ENCODE measurements at places on chromosomes 1 and 21. TPM values are rescaled to one million over a fixed set of nuclear protein-coding genes. Genes with fewer than 3 reads are reported as not detected.

MAGOH gene
- polyA plus RNA-seq, result 83.3 TPM

FYB2 gene
- not detected for polyA plus RNA-seq

LCE1D gene
- polyA plus RNA-seq, result not detected

SDC3 gene
- 27.3 TPM for polyA plus RNA-seq

FCAMR gene
- polyA plus RNA-seq, result 6.0 TPM

SPRR2A gene
- 0.57 TPM for polyA plus RNA-seq

ILDR2 gene
- 14.9 TPM for polyA plus RNA-seq

SPEN gene
- 64.7 TPM for polyA plus RNA-seq

FALEC gene
- polyA plus RNA-seq, result 0.50 TPM

CLDN14 gene
- polyA plus RNA-seq, result 6.1 TPM

PODN gene
- 3.2 TPM for polyA plus RNA-seq

GNAI3 gene
- 12.2 TPM for polyA plus RNA-seq

DIO1 gene
- 4.3 TPM for polyA plus RNA-seq

COL8A2 gene
- polyA plus RNA-seq, result 44.0 TPM

NGF gene
- polyA plus RNA-seq, result 6.0 TPM

DNAJC28 gene
- 2.0 TPM for polyA plus RNA-seq

CD2 gene
- polyA plus RNA-seq, result 0.60 TPM

NBPF4 gene
- polyA plus RNA-seq, result not detected

ENAH gene
- 71.9 TPM for polyA plus RNA-seq

TSPAN1 gene
- 79.3 TPM for polyA plus RNA-seq

GRCh38 chr1:3417934-3418333 lies 36.5 kb upstream of the ARHGEF16 start:
- no peak for DNase-seq

DNA sequence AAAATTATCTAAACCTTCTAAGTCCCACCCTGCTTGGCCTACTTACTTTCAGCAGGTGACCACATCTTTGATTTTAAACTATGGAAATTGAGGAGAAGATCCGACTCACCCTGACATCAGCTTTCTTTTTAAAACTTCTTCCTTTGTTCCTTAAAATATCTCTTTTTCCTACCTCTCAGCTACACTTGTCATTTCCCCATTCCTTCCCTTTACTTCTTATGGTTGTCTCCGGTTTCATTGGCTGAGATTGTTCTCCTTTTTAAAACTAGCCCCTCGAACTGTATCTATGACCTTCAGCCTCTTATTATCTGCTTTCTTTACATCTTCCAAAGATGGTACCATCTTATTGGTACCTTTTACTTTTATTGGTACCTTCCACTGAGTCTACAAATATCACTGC lies 87.8 kb upstream of the NRIP1 start:
- no peak for DNase-seq

- no peak for DNase-seq
Measured at GRCh38 chr1:200392625-200393185, 17.1 kb downstream of the ZNF281 start.

DNA sequence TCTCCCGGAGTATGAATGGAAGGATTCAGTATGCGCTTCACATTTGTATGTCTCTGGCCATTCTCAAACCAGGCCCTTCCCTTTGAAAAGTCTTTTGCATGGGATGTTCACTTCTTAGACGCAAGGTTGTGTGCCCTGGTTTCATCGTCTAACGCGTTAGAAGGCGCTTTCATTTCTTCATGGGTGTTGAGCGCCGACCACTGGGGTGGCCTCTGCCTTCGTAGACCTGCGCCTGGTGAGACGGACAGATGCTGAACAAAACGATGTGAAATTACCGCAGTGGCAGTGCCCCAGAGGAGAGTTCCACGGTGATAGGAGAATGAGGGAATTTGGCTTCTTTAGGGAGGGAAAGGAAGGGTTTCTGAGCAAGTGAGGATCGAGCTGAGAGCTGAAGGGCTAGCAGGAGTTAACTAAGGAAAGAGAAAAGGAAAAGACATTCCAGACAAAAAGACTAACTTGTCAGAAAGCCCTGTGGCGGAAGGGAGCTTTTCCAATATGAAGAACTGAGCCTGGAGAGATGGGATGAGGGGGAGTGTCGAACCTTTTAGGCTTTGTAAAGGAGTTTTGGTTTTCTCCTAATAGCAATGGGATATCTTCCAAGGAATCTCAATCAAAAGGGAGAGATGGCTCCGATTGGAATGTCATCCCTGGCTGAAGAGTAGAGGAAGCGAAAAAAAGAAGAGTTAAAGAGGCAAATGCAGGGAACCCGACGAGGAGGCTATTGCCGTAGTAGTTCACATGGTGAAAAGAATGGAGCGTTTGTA lies 951 bp downstream of the GGPS1 start:
- no peak for DNase-seq

DNA sequence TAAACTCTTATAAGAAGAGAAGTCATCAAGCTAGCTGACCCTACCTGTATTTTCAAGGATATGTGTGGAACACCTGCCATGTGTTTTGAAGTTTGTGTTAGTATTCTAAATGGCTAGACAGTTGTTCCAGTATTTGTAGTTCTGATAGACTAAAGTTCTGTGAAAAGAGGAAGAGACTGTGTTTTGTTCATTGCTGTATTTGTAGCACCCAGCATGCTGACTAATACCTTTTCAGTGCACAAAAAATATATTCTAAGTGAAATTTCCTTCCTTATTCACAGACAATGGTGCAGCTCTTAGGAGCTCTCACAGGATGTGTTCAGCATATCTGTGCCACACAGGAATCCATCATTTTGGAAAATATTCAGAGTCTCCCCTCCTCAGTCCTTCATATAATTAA lies 8.2 kb upstream of the METTL18 start:
- no peak for DNase-seq

GRCh38 chr1:182617734-182618351 lies 13.7 kb upstream of the RGS16 start:
- DNase-seq, result no peak

DNA sequence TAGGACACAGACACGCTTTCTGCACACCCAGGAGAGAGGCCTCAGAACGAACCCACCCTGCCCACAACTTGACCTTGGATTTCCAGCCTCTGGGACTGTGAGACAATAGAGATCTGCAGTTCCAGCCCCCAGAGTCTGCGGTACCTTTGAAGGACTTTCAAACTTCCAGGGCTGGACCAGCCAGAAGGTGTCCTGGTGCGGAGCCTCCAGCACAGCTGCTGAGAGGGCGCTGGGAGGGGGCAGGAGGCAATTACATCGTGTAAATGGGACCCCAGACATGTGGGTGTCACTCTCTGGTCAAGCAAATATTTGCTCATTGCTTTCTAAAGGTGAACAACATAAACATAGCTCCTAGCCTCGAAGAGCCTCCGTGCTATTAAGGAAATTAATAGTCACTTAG lies 58.7 kb upstream of the ACTRT2 start:
- DNase-seq, result no peak

- no peak for DNase-seq
Measured at GRCh38 chr1:119314001-119314796, 54.4 kb upstream of the HAO2 start.

DNA sequence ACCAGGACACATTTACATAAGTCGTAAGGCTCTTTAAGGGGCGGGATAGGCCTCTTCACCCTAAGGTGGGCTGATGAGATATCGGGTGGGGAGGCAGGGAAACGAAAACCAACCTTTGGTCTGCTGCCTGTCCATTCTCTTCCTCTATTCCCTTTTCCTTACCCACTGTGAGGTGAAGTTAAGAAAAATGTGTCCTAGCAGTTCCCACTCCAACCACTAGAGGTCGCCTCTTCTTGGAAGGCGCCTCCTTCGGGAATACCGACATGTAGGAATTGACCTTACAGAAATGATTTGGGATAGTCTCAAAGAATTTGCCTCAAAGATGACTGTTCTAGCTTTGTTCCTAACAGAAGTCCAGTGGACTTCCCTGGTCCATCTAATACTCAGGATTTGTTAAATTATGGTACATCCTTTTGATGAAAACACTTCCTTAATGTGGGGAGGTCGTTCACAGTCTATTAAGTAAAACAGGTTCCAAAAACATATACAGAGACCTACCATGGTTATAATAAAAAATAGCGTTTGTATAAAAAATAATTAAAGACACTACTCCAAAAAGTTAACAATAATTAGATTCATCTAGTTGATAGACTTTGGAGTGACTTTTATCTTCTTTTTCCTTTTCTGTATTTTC lies 14.1 kb downstream of the AZIN2 start:
- no peak for DNase-seq

DNA sequence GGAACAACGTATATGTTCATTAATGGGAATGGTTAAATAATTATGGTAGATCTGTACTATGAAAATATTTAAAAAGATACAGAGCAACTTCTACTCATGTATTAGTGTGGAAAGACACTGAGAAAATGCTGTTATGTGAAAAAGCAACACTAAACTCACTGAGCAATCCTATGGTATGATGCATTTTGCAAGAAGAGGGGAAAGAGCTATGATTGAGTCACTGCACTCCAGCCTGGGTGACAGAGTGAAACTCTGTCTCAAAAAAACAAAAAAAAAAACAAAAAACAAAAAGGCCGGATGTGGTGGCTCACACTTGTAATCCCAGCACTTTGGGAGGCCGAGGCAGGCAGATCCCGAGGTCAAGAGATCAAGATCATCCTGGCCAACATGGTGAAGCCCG lies 44.4 kb downstream of the ATP5PO start:
- no peak for DNase-seq

GRCh38 chr1:111778541-111779051 lies 22.9 kb downstream of the DDX20 start:
- no peak for DNase-seq

DNA sequence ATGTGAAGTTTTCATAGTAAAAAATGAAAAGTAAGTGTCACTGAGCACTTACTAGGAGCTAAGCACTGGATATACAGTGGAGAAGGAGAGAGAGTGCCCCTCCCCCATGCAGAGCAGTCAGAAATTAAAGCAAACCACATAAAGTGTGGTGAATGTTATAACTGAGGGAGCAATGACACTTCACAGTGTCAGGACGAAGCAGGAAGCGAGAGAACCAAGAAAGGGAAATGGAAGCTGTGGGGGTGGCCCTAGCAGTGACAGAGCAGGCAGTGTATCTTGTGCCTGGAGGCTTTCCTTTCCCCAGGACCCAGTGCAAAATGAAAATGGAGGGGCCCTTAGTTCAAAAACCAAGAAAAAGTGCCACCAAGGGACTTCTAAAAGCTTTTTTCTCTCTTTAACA lies 21.5 kb upstream of the RCAN3 start:
- DNase-seq, result no peak

GRCh38 chr1:171972846-171973245 lies 131.5 kb downstream of the DNM3 start:
- DNase-seq, result no peak

GRCh38 chr1:230065571-230065970 lies 1.5 kb upstream of the GALNT2 start:
- DNase-seq, result no peak

GRCh38 chr1:227140376-227140775 lies 177.9 kb downstream of the CDC42BPA start:
- DNase-seq, result no peak

DNA sequence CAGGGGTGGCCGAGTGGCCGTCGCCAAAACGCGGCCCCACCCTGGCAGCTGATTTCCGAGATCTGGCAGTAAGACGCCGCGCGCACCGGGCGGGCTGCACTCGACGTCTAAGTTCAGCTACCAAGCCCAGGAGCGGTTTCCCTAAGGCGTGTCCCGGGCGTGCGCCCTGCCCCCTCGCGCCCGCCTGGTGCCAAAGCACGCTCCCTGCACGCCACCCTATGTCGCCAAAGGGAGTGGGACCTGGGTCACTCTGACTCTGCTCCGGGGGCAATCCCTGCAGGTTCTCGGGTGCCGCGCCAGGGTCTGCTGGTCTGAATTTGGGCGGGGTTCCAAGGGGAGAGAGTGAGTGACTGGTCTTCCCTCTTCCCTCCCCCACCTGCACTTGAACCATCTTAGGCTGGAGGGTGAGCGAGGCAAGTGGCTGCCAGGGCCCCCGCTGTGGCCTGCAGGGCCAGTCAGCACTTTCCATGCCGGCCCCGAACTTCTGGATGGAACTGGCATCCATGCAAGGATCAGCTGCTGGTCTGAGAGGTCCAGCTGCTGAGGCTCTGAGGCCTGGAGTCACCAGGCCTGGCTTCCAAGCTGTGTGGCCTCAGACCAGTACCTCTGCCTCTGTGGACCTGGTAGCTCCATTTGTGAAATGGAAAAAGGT lies at the start of gene LRRC38:
LRRC38 (minus strand) TSS at position 109 of the 652 bp plus-strand sequence. CDS start 410 bp downstream, outside the sequence.
- no peak for DNase-seq

- DNase-seq, result no peak
Measured at GRCh38 chr21:46182548-46183336, 1.5 kb downstream of the SPATC1L start.

GRCh38 chr1:94425821-94426484 lies 7.8 kb downstream of the ABCD3 start:
- no peak for DNase-seq

DNA sequence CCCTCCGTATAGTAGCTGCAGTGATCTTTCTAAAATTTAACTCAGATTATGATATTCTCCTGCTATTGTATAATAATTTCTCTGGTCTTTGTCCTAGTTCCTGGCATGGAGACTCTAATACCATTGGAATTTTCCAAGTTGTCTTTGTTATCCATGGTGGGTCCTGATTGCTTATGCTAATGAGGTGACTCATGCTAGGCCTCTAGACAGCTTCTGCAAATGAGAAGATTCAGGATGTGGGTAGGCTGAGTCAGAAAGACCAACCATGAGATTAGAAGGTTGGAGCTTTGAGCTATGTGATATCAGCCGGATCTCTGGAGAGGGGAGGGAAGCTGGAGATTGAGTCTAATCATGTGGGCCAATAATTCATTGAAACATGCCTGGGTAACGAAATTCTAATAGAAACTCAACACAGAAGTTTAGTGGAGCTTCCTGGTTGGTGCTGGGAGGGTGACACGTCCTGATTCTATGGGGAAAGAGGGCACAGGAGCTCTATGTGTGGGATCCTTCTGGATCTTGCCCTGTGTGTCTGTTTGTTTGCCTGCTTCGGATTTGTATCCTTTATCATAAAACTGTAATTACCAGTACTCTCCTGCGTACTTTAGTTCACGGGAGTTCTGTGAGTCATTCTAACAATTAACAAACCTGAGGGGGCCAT lies 73.2 kb upstream of the CNIH3 start:
- DNase-seq, result no peak

DNA sequence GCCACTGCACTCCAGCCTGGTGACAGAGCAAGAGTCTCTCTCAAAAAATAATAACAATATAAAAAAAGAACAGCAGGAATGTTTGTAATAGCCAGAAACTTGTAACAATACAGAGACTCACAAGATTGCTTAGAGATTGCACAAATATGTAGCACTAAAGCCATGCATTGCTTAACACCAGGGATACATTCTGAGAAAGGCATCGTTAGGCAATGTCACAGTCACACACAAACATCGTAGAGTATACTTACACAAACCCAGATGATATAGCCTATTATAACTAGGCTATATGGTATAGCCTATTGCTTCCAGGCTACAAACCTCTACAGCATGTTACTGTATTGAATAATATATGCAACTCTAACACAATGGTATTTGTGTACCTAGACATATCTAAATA lies 45.3 kb downstream of the GPATCH2 start:
- DNase-seq, result no peak

- no peak for DNase-seq
Measured at GRCh38 chr1:229271448-229272159, 693 bp downstream of the RAB4A start.

Measured in left renal pelvis (tissue), 4 donors.